NCI-H2081 treated with DMSO at 0.1 percent for 48 hours (cell line): ENCODE measurements at places on chromosomes 5 and 9.

- no peak for DNase-seq
Observed at GRCh38 chr5:154756868-154757813, 2.0 kb downstream of the LARP1 start.

DNA sequence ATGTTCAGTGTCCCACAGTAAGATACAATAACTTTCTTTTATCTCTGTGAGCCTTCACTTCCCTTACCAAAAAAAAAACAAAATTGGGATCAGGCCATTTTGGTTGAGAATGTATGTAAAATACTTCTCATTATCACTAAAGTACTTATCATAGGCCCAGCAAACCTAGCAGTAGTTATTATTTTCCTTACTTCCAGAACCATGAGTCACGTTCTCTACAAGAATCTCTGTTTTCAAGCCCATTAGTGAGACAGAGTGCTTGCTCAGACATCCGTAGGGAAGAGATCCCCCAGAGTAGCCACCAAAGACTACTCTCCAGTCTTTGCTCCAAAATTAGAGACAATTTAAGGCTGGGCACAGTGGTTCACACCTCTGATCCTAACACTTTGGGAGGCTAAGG, 103.9 kb upstream of the NR5A1 start:
- DNase-seq = no peak

GRCh38 chr9:92561374-92562330, 25.9 kb upstream of the ECM2 start:
- no peak for DNase-seq

- DNase-seq = no peak
Observed at GRCh38 chr9:110538647-110539041, 40.9 kb downstream of the SVEP1 start.

DNA sequence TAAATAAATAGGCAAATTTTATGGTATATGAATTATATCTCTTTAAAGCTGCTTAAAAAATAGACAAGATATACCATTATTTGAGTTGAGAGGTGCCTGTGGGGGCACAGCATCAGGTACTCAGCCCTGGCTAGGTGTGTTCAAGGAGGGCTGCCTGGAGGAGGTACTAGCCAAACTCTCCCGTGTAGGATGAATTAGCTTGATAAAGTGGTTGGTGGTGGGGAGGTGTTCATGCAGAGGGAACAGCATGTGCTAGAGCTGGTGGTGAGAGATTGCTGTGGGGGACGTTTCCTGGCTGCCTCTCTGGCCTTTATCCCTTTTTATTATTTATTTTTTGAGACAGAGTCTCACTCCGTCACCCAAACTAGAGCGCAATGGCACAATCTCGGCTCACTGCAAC, 23.2 kb upstream of the NCS1 start:
- no peak for DNase-seq

- DNase-seq = no peak
Observed at GRCh38 chr5:58687595-58687994, 104.7 kb downstream of the RAB3C start.

DNA sequence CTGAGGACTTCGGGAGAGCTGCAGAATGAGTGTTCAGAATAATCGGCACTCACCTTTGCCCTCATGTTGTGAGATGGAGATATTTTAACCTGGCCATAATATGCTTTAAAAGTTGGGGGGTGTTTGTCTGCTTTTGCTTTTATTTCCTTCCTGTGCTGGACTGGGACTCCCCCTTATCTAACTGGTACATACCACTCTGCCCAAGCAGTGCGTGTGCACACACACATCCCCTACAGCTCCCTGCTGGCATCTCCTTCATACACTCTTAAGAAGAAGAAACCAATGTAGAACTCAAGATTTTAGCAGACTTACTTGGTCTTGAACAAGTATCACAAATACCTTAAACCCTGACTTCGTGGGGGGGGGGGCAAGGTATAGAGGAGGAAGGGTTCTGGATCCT, 146.2 kb upstream of the DMRT1 start:
- DNase-seq = no peak

GRCh38 chr5:66333192-66333591, 189.1 kb downstream of the SREK1 start:
- no peak for DNase-seq

DNA sequence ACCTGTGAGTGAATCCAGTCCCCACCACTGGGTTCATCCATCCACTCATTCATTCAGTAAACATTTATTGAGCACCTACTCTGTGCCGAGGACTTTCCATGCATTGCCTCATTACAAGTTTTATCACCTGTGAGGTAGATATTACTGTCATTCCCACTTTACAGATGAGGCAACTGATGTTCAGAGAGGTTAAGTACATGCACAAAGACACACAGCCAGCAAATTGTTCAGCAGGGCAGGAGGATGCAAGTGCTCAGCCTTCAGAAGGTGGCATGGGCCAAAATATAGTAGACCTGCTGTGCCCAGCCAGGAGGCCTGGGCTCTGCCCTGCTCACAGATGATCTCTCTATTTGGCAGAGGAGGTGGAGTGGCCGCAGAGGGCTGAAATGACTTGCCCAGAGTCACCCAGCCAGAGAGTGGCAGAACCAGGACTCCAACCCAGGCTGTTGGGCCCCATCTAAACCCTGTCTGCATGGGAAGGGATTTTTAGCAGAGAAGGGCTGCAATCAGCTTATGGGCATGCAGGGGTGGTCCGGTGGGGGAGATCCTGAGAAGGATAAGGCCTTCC, 7.6 kb upstream of the NEURL1B start:
- DNase-seq = no peak

DNA sequence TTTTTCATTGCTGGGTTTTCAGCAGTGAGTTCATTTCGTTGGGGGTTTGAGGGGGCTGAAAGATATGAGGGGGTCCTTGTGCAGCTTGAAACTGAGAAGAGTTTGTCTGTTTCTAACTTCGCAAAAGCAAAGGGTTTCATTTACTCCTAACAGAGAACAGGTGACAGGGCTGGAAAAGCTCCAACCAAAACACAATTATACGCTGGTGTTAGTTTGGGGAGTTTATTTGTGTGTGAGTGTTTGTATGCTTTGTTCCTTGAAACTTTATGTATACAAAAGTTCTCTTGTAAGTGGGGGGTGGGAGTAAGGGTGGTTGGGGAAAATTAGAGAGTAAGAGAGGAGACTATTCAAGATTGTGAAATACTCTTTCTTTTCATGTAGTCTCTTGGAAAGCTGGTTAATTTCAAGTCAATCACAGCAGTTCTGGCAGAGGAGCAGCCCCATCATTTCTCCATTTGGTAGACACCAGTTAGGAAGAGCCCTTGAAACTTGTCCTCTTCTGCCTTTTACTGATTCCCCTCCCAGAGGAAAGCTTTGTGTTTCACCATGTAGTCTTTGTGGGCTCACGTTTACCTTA, 881 bp downstream of the TNFAIP8 start:
- DNase-seq = no peak

- DNase-seq = no peak
Observed at GRCh38 chr9:137048655-137049543, 2.9 kb upstream of the NPDC1 start.

DNA sequence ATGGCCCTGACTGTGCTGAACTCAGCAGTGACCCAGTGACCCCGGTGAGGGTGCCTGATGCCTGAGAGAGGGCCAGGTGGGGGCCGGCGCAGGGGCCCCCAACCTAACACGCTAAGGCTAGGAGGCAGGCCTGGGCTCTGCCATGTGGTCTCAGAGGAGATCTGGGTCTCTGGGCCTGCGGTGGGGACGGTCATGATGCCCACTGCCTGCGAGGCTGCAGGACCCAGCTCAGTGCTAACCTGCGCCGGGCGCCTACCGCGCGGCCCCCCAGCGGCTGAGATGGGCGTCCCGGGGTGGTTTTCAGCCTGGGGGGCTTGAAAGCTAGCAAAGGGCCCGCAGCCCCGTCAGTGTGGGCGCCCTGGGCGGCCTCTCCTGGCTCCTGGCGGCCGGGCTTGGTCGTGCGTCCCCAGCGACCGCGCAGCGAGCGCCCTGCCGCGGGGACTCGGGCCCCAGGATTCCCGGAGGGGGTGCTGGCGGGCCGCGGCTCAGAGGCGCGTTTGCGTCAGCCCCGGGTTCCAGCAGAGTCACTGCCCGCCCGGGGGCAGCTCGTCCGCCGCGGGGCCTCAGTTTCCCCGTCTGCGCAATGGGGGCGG, 2.5 kb downstream of the EGFL7 start:
- no peak for DNase-seq

- DNase-seq = no peak
Observed at GRCh38 chr9:37840560-37841194, 40.1 kb downstream of the DCAF10 start.

- no peak for DNase-seq
Observed at GRCh38 chr9:92605224-92605623, 64.7 kb downstream of the IPPK start.

DNA sequence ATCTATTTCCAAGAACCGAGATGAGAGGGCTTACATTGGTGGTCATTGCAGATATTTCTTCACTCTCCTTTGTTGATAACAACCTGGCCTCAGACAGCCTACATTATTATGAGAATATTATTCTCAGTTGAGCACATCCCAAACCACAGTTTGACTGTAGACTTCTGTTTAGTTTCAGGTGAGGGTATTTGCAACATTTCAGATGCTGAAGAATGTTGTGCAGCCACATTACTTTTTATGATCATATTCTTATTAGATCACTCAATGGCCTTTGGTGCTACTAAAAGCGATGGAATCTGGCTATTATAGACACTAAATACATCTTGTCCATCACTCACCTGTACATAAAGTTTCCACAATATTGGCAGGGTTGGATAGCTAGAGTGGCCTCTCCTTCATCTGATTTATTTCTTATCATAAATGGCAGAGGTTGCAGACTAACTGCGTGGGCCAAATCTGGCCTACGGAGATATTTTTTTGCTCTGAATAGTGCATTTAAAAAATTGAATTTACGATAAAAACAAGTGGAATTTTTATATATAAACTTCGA, 26.2 kb upstream of the RICTOR start:
- DNase-seq = no peak

DNA sequence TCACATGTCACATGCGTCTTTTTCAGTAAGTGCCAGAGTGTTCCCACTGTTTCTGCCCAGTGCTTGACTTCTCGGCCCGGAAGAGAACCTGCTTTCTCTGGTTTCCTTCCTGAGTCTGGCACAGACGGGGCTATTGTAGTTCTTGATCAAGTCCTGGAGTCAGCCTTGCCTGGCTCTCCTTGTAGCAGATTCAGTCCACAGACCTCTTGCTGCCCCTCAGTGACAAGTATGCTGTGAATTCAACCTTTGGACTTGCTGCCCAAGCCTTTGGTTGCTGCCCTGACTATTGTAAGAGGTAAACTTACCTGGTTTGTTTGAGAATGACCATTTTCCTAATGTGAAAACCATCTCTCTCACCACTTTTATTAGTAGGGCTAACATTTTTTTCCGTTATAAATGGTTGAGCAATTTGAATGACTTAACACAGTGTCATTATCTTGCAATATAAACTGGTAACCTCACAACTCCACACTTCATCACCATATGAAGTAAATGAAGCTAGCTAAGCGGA, 24.7 kb downstream of the ZBTB34 start:
- no peak for DNase-seq

DNA sequence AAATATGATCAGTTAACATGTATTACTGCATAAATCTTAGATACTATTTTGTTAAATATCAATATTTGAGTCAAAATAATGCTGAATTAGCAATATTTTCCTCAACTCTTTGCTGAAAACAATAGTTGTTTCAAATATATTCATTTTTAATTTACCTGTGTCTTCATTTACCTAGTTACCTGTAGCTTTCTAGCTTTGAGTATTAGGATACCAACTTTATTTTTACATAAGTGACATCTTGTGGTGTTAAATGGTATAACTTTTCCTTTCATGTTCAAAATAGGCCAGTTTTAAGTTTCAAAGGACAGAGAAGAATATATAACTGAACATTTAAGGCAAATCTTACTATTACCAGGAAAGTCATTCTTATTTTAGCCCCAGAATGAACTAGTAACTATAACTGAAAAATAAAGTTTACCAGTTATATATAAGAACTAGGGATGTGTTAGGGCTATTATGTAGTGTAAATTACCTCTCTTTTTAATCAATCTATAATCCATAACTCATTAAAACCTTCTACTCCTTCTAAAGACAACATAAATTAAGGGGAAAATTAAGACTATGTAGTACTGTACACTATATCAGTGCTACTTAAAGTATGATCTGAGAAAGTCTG, 25.3 kb downstream of the AP3B1 start:
- peak; percentile 9 for DNase-seq

DNA sequence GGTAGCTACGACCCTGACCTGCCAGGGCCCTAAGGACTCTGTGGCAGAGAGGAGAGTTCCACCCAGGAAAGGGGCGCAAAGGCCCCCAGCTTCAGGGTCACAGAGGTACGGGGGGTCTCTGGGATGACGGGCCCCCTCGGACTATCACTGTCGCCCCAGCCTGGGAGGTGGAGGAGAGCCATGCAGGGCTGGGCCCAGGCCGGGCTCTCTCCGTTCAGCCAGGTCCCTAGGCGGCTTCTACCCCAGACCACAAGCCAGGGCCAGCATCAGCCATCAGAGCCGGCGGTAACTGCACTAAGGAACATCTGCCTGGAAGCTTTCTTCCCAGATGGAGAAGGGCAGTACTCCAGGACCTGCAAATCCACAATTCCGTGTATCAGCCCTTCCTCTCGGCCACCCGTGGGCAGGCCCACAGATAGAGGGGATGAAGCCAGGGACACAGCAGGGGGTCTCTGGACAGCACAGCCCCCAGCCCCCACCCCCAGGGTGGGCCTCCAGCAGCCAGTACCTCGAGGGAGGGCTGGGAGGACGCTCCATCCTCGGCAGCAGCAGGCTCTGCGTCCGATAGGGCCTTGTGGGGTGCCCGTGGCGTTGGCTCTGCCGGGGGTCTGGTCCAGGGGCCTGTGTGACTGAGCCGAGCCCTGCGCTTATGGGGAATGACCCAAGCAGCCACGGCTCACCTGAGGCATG, 38.4 kb downstream of the NACC2 start:
- no peak for DNase-seq

DNA sequence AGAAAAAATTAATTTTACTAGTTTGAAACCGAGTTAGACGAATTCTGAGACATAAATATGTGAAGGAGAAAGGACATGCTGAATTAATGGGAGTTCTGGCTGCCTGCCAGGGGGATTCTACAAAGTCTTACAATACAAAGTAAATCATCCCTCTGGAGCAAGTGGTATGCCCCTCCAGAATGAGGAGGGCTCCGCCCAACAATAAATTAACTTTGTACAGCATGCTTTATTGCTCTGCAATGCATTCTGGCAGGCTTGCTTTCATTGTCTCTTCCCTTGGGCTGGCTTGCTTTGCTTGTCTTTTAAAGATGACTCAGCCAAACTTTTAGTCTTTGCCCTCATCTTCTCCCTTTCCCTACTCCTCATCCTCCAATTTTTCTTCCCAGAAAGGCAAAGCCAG, 11.7 kb upstream of the PCDHB1 start:
- no peak for DNase-seq

DNA sequence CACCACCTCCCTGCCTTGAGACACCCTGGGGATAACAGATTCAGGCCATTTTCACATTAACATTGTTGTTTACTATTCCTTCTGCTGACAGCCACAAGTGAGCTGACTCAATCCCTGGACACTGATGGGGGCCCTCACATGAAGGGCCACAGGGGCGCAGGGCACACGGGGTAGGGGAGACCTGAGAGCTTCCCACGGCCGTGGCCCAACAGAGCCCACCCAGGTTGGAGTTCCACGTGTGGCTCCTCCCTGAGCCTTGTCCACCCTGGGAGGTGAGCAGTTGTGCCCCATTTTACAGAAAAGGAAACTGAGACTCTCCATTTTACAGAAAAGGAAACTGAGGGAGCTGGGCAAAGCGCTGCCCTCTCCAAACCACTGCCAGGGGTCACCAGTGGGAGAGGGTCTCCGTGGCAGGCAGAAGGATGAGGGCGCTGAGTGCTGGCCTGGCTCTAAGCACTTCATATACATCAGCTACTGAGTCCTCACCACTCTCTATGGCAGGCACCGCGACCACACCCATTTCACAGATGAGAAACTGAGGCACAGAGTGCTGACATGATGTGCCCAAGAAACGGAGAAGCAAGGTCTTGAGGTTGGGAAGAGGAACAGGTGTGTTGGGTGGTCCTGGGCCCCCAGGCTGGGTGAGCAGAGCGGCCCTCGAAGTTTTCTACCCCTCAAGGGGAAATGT, 2.3 kb downstream of the NINJ1 start:
- DNase-seq = no peak
